Hematopoietic multipotent progenitor cell treated with erythropoietin and hydrocortisone succinate and interleukin-3 and kit ligand, for 4 days (in vitro differentiated cells): ENCODE measurements at places on chromosomes 5 and 9.

DNA sequence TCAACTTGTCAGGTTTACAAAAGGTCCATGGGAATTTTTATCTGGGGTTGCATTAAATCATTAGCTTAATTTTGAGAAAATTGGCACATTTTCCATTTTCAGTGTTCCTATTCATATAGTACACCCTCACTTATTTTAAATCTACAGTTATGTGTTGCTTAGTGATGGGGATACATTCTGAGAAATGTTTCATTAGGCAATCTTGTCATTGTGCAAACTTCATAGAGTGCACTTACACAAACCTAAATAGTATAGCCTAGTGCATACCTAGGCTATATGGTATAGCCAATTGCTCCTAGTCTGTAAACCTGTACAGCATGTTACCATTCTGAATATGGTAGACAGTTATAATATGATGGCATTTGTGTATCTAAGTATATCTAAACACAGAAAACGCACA is 19.8 kb upstream of the FAM151B start:
- peak; percentile 33 for DNase-seq

GRCh38 chr9:34405719-34406118 is 29.0 kb upstream of the MYORG start:
- DNase-seq, result no peak

GRCh38 chr9:84254972-84255371 is 85.6 kb downstream of the SLC28A3 start:
- DNase-seq, result no peak

DNA sequence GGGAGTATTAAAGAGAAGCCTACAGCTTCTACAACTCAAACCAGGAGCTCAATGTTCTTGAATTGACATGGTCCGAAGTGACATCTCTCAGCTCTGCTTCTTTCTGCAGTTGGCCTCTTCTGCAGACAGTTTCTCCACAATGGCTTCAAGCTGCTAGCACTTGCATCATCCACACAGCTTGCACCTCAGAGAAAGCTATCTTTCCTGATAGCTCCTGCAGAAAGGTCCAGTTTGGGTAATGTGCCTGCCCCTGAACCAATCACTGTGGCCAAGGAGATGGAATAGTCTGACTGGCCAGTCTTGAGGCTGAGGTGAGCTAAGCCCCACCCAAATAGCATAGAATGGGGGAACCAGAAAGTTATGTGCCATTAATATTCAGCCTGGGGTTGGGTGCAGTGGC is 95.8 kb upstream of the ABCA1 start:
- no peak for DNase-seq

- DNase-seq, result no peak
These were observed 281.5 kb downstream of the GADD45G start for GRCh38 chr9:89886281-89886700.

- peak; percentile 70 for DNase-seq
These were observed 2.5 kb upstream of the YTHDC2 start for GRCh38 chr5:113510836-113511451.

GRCh38 chr9:110217656-110218099 is 9.7 kb upstream of the C9orf152 start:
- peak; percentile 82 for DNase-seq

GRCh38 chr9:98432960-98433359 is 177.5 kb upstream of the TBC1D2 start:
- DNase-seq, result no peak
